ENCODE measurements at places on chromosomes 4 and X. TPM values are rescaled to one million over a fixed set of nuclear protein-coding genes. Genes with fewer than 3 reads are reported as not detected.

GRCh38 chr4:183445097-183445428 is 627 bp downstream of the CDKN2AIP start:
- peak overlapping the region; percentile 98 for H3K27ac ChIP-seq
- H3K4me3 ChIP-seq: peak overlapping the region; percentile 99
- peaks cover 41% of the 10 kb centered on the region for H3K4me1 ChIP-seq
- H3K27me3 ChIP-seq: no peaks in the 10 kb centered on the region
- no peak for DNase-seq

DNA sequence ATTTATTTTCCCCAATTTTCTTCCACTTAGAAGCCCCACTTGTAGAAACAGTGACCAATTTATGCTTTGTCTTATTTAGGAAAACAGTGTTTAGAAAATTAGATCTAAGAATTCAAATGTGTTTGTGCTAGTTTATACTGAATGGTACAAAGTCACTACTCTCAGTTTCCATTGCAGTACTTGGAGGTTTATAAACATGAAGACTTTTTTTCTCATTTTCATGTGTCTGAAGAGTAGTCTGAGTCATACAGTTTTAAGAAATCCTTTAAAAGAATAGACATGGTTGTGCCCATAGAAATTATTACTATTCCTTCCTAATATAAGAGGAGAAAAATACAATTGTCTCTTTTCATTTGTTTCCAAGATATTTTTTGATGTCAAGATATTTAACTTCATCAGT is 458.7 kb downstream of the NAF1 start:
- no peaks in the 10 kb centered on the region for H3K36me3 ChIP-seq
- H3K27ac ChIP-seq: no peak overlapping the region
- no peak for DNase-seq
- H3K27me3 ChIP-seq: no peaks in the 10 kb centered on the region

GAGE13 gene
- total RNA-seq: not detected

EGFL6 gene
- not detected for total RNA-seq

GRCh38 chrX:110846071-110846470 is 50.5 kb upstream of the CHRDL1 start:
- no peak for DNase-seq
- no peaks in the 10 kb centered on the region for H3K4me1 ChIP-seq
- H3K36me3 ChIP-seq: no peaks in the 10 kb centered on the region
- H3K27ac ChIP-seq: no peak overlapping the region
- H3K4me3 ChIP-seq: no peak overlapping the region

DNA sequence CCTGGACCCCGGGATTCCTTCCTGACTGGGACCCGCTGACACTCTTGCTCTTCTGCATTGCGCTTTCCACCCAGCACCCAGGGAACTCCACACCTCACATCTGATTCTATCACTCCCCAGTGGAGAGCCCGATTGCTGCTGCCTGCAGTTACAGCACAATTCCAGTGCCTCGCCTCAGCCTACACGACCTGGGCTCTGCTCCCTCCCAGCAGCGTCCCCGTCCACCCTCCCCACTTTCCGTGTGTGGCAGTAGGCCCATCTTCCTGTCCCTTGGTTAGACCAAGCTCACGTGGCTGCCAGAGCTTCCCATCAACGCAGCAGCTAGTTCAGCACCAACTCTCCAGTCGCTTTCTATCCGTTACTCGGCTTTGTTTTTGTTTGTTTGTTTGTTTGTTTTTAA is 66.6 kb upstream of the SORBS2 start:
- no peak overlapping the region for H3K4me3 ChIP-seq
- H3K36me3 ChIP-seq: no peaks in the 10 kb centered on the region
- H3K4me1 ChIP-seq: no peaks in the 10 kb centered on the region
- DNase-seq: no peak

IL3RA gene
- total RNA-seq: not detected

EVC gene
- total RNA-seq: not detected

- no peak for DNase-seq
- no peaks in the 10 kb centered on the region for H3K36me3 ChIP-seq
- H3K4me1 ChIP-seq: no peaks in the 10 kb centered on the region
These were observed 386.6 kb downstream of the CENPC start for GRCh38 chr4:67158666-67159065.

DNA sequence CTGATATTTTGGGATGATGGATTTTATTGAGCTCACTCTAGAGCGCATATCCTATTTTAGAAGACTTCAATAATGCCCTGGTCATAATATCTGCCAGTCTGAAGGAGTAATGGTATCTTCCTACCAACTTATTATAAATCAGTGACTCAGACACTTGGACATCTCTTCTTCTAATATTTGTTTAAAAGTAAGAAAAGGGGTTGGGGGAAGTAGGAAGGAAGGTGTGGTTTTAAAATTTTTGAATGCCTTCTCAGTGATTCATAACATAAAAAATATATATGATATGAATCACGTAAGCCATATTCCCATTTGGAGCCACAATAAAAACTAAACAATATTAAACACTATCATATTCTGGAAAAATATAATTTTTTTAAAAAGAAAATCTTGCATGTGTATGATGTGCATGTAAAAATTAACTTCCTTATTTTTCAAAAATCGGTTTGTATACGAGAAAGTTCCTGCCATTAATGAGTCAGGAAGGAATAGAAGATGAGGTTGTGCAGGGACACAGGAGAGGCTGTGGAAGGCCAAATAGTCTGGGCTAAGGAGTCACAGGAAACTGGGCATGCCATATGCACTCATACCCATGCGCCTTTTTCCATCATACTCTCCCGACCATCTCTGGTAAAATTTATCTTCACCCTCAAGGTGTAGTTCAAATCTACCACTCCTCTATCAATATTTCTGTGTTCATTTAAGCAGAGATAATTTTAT is 286.5 kb downstream of the EPHA5 start:
- H3K27ac ChIP-seq: no peak overlapping the region
- DNase-seq: no peak
- no peaks in the 10 kb centered on the region for H3K4me1 ChIP-seq
- H3K4me3 ChIP-seq: no peak overlapping the region

GRCh38 chrX:7119950-7120877 is 27.3 kb upstream of the STS start:
- DNase-seq: no peak
- H3K4me3 ChIP-seq: no peak overlapping the region
- no peaks in the 10 kb centered on the region for H3K27me3 ChIP-seq
- H3K36me3 ChIP-seq: peaks cover 10% of the 10 kb centered on the region
- peaks cover 5% of the 10 kb centered on the region for H3K4me1 ChIP-seq

- peaks cover 6% of the 10 kb centered on the region for H3K27me3 ChIP-seq
- no peaks in the 10 kb centered on the region for H3K36me3 ChIP-seq
- no peak for DNase-seq
These were observed 82.9 kb upstream of the RBPJ start for GRCh38 chr4:26237916-26238315.

DNA sequence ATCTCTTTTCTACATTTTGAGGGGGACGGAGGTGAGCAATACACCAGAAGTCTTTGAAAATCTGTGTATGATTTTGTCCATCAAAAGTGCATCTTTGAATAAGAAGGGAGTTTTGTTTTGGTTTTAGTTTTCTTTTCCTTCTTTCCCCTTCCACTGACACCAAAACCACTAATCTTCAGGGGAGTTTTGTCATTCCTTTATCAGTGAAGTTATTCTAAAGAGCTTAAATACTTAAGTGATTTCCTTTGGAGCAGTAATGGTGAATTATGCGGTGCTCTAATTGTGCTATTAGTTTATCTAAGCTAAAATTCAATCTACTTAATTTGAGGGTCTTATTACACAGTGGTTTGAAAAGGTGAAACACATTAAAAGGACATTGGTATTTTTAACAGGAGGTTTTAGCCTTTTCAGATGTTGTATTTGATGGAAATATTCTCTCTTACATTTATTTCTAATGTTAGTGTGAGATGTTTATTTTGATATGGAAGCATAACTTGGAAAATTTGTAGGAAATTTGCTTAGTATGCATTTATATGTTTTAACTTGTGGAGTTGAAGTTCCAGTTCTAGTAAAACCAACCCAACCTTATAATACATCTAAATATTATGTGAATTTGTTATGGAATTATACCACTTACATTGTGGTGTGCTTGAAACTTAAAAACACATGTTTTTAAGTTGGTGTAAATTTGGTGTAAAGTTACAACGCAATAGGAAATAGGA is 124.9 kb downstream of the PCDH7 start:
- no peaks in the 10 kb centered on the region for H3K27me3 ChIP-seq
- H3K27ac ChIP-seq: no peak overlapping the region
- H3K4me3 ChIP-seq: no peak overlapping the region
- no peak for DNase-seq
- no peaks in the 10 kb centered on the region for H3K4me1 ChIP-seq

DNA sequence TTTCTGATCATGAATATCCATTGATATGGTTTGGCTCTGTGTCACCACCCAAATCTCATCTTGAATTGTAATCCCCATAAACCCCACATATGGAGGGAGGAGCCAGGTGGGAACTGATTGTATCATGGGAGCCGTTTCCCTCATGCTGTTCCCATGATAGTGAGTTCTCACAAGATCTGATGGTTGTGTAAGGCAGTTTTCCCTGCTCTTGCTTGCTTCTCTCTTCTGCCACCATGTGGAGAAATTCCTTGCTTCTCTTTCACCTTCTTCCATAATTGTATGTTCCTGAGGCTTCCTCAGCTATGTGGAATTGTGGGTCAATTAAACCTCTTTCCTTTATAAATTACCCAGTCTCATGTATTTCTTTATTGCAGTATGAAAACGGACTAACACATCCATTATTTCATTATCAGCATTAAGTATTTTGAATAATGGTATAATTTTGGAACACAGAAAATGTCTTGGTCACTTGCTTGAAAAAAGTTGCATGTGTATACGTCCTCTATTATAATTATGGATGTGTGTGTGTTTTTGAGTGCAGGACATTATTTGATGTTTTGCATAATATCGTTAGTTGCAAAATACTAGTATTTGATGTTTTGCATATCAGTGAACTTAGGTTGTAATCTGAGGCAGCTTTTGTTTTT is 334.6 kb downstream of the PCDH10 start:
- no peak overlapping the region for H3K4me3 ChIP-seq
- DNase-seq: no peak
- H3K4me1 ChIP-seq: no peaks in the 10 kb centered on the region

DUSP21 gene
- not detected for total RNA-seq

- H3K4me3 ChIP-seq: no peak overlapping the region
- DNase-seq: no peak
- no peaks in the 10 kb centered on the region for H3K4me1 ChIP-seq
- no peaks in the 10 kb centered on the region for H3K36me3 ChIP-seq
- no peak overlapping the region for H3K27ac ChIP-seq
- peaks cover 2% of the 10 kb centered on the region for H3K27me3 ChIP-seq
These were observed 38.8 kb upstream of the TRPC5OS start for GRCh38 chrX:111837197-111837596.

- H3K36me3 ChIP-seq: no peaks in the 10 kb centered on the region
- H3K27ac ChIP-seq: no peak overlapping the region
- no peak overlapping the region for H3K4me3 ChIP-seq
- peak; percentile 41 for DNase-seq
- H3K27me3 ChIP-seq: no peaks in the 10 kb centered on the region
These were observed 126.6 kb downstream of the PPP4R3C start for GRCh38 chrX:27336466-27337091.

DNA sequence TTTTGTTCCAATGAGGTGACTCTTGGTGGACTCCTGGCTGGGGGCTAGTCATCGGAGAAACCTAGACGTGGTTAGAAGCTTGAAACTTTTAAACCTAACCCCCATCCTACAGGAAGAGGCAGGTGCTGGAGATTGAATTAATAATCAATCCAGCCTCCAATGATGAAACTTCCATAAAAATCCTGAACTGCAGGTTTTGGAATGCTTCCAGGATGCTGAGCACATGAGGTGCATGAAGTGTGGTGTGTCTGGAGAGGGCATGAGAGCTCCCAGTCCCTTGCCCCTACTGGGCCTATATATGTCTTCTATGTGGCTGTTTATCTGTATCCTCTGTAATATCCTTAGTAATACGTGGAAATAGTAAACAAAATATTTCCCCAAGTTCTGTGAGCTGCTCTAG is 90.7 kb upstream of the PDHA2 start:
- H3K27ac ChIP-seq: no peak overlapping the region
- H3K27me3 ChIP-seq: no peaks in the 10 kb centered on the region
- no peaks in the 10 kb centered on the region for H3K4me1 ChIP-seq
- no peak overlapping the region for H3K4me3 ChIP-seq
- DNase-seq: no peak

- no peak for DNase-seq
- H3K27ac ChIP-seq: peak overlapping the region; percentile 1
- H3K27me3 ChIP-seq: no peaks in the 10 kb centered on the region
- H3K4me3 ChIP-seq: no peak overlapping the region
- peaks cover 9% of the 10 kb centered on the region for H3K36me3 ChIP-seq
These were observed 23.6 kb upstream of the RASGEF1B start for GRCh38 chr4:81495345-81495744.

- H3K4me1 ChIP-seq: peaks cover 25% of the 10 kb centered on the region
- DNase-seq: no peak
- H3K27ac ChIP-seq: peak overlapping the region; percentile 24
- H3K27me3 ChIP-seq: no peaks in the 10 kb centered on the region
- H3K4me3 ChIP-seq: no peak overlapping the region
These were observed 18.4 kb upstream of the SMIM10L2A start for GRCh38 chrX:135403374-135403773.

DNA sequence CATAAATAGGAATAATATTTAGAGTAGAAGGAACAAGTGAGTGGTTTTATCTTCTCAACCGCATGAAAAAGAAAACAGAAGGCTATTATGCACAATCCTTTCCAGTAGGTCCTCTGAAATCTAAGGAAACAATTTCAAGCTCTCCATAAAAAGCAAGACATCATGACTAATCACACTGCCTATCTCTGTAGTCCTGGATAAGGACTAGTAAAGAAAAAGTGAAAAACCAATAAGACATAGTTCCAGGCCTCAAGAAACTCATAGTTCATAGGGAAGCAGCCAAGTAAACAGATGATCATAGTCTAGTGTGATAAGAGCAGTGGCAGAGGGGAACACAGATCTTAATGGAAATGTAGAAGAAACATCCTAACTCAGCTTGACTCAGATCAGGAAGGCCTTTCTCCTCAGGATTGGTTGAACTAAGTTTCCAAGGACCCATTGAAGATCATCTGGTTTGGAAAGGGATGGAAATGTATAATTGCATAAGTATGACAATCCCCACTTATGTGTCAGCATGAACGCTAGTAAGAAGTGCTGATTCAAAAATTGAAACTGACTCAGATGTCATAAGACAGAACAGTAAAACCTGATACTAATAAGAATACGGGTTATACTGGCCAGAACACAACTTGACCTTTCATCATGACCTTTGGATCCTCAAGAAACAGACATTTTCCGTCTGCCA is 155.3 kb downstream of the GRIA3 start:
- no peaks in the 10 kb centered on the region for H3K4me1 ChIP-seq
- no peaks in the 10 kb centered on the region for H3K36me3 ChIP-seq
- DNase-seq: no peak
- no peak overlapping the region for H3K27ac ChIP-seq
- H3K27me3 ChIP-seq: no peaks in the 10 kb centered on the region
